Stimulated activated CD4-positive, alpha-beta T cell treated with anti-CD3 and anti-CD28 coated beads, Interleukin-1b, Interleukin-23, amount 100 ng/mL, for 1 hour (primary cell): ENCODE measurements at places on chromosomes 11 and 22.

DNA sequence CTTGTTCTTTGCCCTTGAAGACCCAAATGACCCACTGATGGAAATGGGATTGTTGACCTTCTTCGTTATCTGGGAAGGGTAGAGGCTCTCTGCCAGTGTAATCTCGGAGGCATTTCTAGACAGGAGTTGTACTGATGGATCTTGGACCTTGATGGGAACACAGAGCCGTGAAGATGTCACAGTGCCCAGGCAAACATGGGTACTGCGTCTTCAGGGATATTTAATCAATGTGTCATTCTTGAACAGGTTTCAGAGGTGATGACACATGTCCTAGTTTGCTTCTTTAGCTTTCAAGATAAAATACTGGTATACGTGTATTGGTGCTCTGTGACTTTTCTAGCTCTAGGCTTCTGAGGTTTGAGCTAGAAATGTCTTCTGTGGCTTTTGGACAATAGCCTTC, 6.2 kb downstream of the LDLRAD3 start:
- no peak for DNase-seq

- no peak for DNase-seq
Observed at GRCh38 chr22:37065180-37065579, 13.6 kb downstream of the KCTD17 start.

- DNase-seq, result no peak
Observed at GRCh38 chr11:118673361-118674081, 5.9 kb downstream of the TREH start.

- no peak for DNase-seq
Observed at GRCh38 chr11:27926486-27926885, 181.5 kb downstream of the KIF18A start.

DNA sequence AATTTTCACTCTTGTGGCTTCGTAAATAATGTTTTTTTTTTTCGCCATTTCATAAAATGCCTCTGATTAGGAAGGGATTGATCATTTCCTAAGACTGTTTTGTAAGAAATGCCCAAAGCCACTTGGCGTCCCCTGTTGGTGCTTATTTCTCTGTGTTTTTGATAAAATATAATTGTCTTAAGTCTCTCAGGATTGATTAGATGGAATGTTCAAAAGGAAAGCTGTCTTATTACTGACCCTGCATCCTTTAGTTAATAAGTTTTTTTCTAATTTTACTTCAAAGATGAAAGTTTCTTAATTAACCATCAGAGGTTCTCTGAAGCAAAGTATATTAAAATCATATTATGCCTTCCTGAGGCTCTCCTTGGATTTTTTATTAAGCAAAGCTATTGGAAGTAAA, 624.3 kb upstream of the TENM4 start:
- DNase-seq, result no peak

DNA sequence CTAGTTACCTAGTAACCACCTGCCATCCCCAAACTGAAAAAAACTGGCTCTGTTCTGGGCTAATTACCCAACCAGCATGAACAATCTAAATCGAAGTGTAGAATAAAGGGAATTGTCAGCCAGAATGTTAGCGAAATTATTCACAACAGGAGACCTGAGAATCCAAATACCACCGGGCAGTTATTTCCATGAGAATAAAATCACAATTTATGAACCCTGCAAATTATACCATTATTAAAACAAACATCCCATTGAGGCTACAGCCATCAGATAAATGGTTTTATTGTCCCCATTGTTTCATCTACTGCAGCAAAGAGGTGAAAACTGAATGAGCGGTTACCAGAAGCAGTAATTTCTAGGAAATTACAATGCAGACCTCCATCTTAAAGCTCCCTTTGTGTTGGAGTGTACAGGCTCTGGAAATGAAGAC, 21.7 kb downstream of the FAM168A start:
- no peak for DNase-seq

DNA sequence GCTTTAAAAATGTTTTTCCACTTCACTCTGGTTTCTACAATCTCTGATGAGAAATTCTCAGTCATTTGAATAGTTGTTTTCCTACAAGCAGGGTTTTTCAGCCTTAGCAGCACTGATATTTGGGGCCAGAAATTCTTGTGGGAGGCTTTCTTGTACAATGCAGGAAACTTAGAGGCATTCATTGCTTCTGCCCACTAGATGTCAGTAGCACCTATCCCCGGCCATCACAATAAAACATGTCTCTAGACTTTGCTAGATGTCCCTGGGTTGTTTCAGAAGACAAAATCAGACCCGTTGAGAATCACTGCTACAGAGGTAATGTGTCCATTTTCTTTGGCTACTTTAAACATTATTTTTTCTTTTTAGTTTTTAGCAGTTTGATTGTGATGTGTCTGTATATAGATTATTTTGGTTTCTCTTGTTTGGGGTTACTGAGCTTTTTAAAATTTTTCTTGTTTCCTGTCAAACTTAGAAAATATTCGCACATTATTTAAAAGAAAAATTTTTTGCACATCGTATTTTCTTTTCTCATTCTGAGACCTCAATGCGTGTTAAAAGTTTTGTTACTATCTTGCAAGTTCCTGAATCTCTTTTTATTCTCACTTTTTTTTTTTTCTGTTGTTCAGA, 60.8 kb upstream of the CCDC179 start:
- DNase-seq, result no peak

DNA sequence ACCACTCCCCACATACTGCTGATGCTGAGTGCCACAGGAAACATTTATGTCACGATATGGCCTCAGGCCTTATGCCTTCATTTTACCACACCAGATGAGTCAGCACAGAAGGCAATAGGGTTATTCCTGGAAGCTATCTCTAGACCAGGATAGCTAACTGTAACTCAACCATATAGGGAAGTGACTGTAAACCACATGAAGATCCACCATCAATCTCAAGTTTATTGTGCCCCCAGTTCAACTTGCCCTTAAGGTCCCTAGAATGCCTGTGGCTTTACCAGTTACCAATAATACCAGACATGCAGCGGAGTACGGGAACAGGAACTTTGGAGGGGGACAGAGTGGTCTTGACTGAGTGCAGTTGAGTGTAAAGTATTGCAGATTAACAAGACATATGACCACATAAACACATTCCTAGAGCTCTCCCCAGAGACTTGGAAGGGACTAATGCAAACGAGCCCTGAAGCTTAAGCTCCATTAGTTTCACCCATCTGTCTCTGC, 180.9 kb downstream of the KIF18A start:
- no peak for DNase-seq

GRCh38 chr11:7457211-7457610, 28.1 kb upstream of the OLFML1 start:
- no peak for DNase-seq

DNA sequence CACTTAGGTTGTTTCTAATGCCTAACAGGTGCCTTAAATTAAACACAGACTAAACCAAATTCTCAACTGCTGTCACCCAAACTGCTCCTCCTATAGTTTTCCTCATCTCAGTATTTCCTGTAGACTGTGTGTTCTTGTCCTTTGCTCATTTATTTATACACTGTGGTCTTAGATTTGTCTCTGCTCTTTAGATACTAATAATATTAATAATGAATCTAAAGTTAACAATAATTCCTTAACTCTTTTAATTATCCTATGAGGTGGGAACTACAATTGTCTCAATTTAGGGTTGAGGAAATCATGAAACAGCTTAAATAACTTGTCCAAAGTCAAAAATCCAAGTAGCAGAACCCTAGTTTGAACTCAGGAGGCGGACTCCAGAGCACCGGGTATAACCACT, 43.9 kb upstream of the YPEL1 start:
- DNase-seq, result no peak

- DNase-seq, result no peak
Observed at GRCh38 chr11:10443152-10443551, 11.9 kb upstream of the AMPD3 start.

DNA sequence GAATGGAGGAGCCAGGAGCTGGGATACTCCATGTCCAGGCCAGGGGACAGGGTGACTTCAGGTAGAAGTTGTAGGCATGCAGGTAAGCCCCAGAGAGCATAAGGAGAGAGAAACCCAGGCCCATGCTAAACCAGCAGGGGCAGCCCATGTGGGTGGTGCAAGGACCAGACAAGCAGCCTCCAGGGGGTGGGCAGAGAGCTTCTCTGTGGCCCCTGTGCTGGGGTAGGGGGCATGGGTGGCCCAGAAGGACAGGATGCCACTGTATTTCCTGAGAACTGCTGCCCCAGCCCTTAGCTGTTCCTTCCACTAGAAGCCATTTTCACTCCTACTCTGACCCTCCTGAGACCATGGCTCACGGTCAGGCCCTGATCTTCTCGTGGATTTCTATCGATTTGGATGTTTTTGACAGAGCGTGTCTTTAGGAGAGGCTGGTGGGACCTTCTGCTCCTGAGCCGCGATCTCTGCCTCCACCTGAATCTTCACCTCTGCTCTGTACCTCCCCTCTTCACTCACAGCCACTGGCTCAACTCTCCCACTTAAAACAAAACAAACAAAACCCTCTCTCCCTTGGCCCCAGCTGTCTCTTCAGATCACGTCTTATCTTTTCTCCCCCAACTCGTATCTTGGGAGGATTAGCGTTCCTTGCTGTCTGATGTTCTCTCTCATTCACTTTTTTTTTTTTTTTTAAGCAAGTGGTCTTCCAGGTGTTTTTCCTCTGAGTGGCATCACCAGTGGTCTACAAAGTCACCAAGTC, 112.2 kb downstream of the NECTIN1 start:
- no peak for DNase-seq

GRCh38 chr22:23752090-23752691, 1.3 kb upstream of the ZNF70 start:
- DNase-seq, result no peak

DNA sequence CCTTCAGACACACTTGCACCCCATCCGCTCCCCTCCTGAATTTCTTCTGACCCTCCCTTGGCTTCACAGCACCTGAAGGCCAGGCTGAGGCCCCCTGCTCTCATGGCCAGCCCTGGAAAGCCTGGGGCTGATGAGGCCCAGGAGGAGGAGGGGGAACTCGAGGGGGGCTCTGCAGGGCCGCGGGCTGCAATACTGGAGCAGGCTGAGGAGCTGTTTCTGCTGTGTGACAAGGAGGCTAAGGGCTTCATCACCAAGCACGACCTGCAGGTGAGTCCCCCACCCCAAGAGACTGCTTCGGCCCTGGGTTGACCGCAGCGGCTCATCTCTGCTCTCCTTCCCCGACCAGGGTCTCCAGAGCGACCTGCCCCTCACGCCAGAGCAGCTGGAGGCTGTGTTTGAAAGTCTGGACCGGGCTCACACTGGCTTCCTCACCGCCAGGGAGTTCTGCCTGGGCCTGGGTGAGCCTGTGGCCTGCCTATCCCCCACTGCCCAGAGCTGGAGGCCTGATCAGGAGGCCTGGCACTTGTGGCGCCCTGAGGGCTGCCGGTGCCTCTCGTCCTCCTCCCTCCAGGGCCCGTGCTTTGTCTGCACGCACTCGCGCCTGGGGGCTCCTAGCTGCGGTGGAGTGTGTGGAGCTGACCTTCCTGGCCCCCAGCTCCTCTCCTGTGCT, 922 bp downstream of the CRACR2B start:
- no peak for DNase-seq

GRCh38 chr11:133656082-133656635, 123.9 kb upstream of the OPCML start:
- no peak for DNase-seq

DNA sequence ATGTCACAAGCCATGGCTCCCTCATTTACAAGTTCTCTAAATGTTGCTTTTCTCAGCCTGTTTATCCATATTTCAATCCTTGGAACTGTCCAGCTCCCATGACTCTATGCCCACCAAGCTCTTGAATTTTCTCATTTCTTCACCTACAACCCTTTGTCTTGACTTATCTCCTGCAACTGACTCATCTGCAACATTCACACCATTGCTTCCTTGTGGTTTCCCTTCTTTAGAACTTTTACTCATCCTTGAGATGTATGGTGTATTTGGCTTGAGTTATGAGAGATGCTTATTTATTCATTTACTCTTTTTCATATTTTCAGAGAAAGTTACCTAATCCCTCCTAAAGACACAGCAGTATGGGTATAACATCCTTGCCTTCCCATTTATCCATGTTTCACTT, 18.8 kb downstream of the TRIM34 start:
- no peak for DNase-seq
